Activated CD4-positive, alpha-beta T cell treated with anti-CD3 and anti-CD28 coated beads, Interleukin-2, amount 50 U/mL, for 24 hours (primary cell): ENCODE measurements at places on chromosomes 13 and 19.

DNA sequence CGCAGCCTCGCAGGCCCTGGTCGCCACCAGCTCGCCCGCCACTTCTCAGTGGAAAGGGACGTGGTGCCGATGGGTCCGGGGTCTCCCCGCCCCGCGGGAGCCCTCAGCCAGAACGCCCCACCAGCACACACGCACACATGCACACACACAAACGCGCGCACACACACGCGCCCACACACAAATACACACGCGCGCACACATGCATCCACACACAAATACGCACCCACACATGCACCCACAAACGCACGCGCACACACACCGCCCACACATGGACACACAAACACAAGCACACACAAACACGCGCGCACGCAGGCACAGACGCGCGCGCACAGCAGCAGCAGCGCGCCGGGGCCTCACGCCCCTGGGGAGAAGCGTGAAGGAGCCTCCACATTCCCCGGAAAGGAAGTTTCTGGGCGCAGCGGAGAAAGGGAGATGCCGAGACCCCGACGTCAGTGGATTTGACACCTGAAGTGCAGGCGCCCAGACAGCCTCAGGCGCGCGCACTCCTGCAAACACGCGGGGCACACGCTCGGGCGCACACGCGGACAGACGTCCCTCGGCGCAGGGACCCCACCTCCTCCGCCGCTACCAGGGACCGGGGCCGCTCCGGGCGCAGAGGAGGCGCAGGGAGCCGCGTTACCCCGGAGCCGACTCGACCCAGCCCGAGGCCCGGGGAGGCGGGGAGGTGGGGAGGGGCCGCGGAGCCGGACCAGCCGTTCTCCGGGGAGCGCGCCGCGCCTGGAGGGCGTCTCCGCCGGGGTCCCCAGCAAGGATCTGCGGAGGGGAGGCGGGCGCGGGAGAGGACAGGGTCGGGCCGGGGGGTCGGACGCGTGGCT lies 622 bp downstream of the RASA3 start:
- DNase-seq, result no peak

- DNase-seq, result no peak
Measured at GRCh38 chr13:107867701-107868661, 347.4 kb downstream of the LIG4 start.

GRCh38 chr13:95480131-95480545 lies 72.4 kb upstream of the CLDN10 start:
- no peak for DNase-seq

DNA sequence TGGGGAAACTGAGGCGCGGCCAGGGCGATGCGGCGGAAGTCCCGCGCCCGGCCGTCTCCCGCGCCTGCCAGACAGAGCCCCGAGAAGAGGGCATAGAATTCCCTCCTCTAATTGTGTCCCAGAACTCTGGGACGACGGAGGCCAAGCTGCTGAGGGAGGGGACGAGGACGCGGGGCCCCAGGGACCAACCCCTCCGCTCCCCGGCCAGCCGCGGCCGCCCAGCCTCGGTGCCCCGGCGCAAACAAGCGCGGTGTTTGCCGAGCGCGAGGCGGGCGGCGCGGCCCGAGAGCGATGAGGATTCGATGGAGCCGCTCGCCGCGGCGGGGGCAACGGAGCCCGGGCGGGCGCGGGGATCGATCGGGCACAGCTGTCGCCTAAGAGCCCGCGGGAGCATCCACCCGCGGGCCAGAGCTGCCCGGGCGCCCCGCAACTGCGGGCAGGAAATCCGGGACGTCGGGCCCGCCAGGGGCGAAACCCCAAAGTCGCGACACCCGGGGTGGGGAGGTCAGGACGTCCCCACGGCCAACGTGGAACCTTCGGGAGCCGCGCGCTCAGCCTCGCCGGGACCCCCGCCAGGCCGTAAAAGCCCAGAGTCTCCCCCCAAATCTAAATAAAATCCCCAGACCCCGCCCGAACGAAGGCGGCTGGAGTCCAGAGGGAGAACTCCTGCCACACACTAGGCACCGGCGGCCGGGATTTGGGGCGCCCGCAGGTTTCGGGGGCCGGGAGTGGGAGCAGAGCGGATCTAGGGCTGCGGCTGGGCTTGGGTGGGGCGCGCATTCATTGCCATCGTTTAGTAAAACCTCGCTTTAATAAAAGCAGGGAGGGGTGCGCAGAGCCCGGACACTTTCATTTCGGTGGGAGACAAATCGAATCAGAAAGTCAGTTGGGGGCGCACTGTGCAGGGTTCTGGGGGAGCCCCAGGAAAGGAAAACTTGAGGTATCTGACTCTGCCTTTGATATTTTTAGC lies 3.6 kb upstream of the ONECUT3 start:
- no peak for DNase-seq

DNA sequence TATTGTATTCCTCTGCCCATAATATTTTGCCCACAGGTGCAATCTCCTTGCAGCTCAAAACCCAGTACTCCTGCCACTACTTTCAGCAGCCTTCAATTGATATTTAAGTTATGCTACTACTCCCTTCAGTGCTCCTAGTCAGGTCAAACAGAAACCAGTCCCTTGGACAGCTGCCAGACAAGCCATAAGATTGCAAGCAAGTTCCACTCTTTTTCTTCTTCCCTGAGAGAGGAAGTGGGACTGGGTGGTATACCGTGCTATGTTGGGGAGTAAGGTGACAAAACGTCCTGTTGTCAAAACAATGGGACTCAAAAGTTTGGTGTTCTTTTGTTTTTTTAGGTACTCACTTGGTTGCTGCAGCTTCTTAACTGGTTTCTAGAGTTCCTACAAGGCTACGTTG lies 63.1 kb upstream of the FRY start:
- DNase-seq, result no peak

- no peak for DNase-seq
Measured at GRCh38 chr13:73708393-73708985, 425.7 kb downstream of the KLF12 start.

GRCh38 chr19:14113762-14114414 lies 3.7 kb downstream of the PRKACA start:
- no peak for DNase-seq

DNA sequence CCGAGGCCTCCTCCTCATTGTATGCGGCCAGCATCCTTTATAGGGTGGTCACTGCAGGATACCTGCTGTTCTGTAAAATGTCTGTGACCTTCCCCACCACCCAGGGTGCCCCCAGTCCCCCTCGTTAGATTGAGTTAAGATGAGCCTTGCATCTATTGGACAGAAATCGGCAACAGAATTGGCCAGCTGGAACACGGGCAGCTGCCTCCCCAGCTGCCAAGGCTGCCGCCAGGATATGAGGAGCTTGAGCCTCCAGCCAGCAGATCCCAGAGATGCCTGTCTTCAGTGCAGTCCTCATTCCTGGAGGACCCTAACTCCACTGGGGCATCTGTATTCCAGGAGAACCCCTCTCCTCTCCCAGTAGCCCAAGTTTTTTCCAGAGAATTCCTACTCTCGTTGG lies 463.0 kb downstream of the TSHZ3 start:
- no peak for DNase-seq

DNA sequence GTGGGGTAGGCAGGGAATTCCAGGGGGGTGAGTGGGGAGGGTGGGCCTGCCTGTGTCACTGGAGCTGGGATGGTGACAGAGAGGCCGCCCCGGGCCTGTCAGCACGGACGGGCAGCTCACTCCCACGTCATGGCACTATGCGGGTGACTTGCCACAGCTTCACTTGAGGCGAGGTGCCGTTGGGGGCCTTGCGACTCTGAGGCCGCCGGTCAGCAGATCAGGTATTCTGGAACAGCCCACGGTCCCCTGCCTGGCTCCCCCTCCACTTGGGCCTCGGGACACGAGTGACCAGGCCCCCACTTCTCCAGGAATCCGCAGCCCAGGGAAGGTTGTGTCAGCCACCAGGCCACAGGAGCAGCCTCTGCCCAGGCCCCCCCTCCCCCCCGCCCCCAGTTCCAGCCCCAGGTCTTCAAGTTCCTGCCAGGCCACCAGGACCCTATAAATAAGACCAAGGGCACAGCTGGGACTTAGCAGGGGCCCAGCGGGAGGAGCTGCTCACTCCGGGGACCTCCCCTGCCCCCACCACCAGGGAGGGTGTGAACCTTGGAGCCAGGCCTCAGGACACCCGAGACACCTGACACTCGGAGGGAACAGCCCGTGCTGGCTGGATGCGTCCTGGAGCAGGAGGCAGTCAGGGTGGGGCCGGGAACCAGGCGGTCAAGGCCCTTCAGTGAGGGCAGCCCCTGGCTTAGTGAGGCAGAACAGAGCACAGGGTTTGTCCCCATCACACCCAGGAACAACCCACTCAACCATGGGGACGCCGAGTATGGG lies 2.7 kb upstream of the MIDN start:
- DNase-seq, result no peak

GRCh38 chr19:2046046-2046907 lies 4.8 kb downstream of the MKNK2 start:
- DNase-seq, result no peak

GRCh38 chr19:7927605-7928333 lies 1.8 kb upstream of the CTXN1 start:
- no peak for DNase-seq

DNA sequence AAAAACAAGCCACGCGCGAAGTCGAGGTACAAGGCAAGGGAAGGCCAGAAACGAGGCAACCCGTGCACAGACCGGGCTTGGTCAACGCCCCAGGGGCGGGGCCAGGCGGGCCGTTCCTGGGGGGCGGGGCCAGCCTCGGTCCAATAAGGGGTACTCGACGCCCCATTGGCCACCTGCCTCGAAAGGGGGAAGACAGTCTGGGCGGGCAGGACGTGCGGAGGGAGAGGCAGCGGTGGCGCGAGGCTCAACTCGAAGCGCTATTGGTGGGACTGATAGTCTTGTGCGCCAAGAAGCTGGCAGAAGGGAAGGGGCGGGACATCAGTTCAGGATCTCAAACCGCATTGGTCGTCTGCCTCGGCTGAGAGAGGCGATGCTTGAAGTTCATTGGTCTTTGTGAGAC lies at the start of gene LYPD4:
LYPD4 (minus strand) TSS at position 83 of the 400 bp plus-strand sequence. CDS start 5,398 bp downstream, outside the sequence.
- DNase-seq, result no peak

DNA sequence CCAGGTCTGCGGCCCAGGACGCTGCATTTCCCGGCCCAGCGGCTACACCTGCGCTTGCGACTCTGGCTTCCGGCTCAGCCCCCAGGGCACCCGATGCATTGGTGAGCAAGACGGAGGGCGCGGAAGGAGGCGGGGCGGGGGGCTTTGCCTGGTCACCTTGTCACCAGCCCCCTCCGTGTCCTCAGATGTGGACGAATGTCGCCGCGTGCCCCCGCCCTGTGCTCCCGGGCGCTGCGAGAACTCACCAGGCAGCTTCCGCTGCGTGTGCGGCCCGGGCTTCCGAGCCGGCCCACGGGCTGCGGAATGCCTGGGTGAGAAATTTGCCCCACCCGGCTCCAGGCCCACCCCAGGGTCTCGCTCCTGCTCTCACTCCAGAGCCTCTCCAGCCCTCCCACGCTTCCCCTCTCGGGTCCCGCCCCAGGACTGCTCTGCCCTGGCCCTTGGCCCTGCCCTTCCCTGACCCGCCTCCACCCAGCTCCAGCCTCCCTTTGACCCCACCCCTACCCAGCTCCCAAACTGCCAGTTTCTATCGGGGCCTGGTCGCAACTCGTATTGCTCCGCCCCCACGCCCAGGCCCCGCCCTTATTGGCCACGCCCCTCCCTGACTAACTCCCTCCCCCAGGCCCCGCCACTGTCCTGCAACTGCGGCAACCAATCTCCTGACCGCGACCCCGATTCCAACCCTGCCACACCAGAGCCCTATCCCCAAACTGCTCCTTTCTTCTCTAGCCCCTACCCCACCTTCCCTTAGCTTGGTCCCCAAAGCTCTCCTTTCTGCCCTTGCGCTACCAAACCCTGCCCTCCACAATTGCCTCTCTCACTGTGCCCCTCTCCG lies 8.6 kb downstream of the LTBP4 start:
- DNase-seq, result peak; percentile 89

- DNase-seq, result no peak
Measured at GRCh38 chr13:54241719-54242118, 1213.1 kb downstream of the OLFM4 start.

DNA sequence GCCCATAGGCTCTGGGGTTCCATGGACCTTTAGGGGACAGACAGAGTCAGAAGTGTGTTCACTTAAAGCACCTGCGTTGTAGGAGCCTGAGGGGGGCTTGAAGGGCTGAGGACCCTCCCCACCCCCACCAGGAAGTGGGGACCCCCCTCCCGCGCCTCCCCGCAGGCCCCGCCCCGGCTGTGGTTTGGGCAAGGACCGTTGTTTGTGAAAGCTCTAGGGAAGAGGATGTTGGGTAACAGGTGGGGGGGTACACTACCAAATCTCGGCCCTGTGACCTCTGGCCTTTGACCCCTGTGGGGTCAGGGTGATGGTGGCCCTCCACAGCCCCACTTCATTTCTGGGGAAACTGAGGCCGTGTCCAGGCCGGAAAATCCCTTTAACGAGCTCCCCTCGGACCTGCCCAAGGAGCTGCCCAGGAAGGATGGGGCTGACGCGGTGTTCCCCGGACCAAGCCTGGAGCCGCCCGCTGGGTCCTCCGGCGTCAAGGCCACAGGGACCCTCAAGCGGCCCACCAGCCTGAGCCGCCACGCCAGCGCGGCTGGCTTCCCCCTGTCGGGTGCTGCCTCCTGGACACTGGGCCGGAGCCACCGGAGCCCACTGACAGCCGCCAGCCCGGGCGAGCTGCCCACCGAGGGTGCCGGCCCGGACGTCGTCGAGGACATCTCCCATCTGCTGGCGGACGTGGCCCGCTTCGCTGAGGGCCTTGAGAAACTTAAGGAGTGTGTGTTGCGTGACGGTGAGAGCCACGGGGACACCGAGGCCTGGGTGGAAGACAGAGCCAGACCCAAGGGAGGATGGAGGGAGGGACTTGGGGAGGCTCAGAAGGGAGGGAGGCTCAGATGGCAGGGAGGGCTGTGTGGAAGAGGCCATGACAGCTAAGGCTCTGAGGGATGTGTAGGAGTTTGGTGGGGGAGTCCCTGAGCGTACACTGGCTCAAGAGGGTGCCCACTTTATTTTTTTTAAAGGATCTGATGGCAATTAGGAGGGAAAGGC lies 1.3 kb downstream of the ARHGAP45 start:
- DNase-seq, result no peak

GRCh38 chr13:34901572-34901971 lies 40.5 kb upstream of the NBEA start:
- DNase-seq, result no peak

GRCh38 chr13:49953560-49953959 lies 17.4 kb upstream of the SPRYD7 start:
- no peak for DNase-seq

GRCh38 chr19:38452430-38453366 lies 19.2 kb downstream of the RYR1 start:
- DNase-seq, result no peak

DNA sequence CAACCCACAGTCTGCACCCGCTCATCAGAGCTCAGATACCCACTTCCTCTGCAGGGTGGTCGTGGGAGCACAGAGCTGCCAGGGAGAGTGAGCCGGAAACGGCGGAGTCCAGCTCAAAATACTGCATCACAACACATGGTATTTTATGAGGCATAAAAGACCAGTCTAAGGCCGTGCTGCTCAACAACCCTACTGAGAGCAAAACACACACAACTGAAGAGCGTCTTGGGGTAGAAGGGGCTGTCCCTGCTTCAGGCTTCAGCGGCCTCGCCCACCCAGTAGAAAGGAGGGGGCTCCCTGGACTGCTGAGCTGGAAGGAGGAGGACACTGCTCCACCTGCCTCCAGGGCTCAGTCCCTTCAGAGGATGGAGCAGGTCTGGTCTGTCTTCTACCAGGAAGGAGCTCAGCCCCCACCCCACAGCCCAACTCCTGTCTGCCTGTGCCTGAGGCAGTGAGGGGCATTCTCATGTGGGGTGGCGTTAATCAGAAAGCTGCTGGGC lies 36.9 kb downstream of the NAXD start:
- DNase-seq, result no peak

- no peak for DNase-seq
Measured at GRCh38 chr13:20394506-20394905, 131.2 kb downstream of the CRYL1 start.
